ENCODE measurements at places on chromosomes 2 and 18. TPM values are rescaled to one million over a fixed set of nuclear protein-coding genes. Genes with fewer than 3 reads are reported as not detected.

ATAD2B gene
- 80.7 TPM for total RNA-seq

FAP gene
- 37.6 TPM for total RNA-seq

NMS gene
- total RNA-seq: not detected

DNA sequence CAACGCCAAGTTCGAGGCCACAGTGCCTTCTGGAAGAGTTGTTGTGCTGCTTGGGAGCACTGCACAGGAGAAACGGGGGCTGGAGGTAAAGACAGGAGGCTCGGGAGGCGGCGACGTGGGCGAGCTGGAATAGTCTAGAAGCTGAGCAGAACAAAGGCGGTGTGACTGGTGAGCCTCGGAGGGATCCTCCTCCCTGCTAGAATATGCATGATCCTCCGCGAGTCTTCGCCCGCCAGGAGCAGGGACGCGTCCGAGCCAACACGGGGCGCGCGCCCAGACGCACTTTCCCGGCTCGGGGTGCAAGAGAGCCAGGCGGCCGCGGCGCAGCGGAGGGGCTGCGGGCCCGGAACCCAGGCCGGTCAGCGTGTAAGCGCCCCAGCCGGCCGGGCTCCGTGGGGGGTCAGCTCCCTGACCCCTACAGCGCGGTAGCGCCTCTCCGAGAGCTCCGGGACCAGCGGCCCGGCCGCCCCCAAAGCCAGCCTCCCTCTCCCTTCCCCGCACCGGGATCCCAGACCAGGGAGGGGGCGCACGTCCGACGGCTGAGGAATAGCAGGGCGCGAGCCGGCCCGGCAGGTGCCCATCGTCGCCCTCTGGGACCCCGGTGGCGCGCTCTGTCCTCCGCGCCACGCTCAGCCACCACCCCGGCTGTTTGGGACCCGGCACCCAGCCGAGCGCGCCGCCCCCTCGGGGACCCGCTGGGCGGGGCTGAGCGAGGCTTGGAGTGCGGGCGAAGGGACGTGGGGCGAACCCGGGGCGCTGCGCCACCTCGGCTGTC, 62.5 kb downstream of the GNAL start:
- no peak for DNase-seq

- no peak for DNase-seq
Observed at GRCh38 chr18:53790786-53791185, 433.7 kb downstream of the MBD2 start.
